Right ventricle myocardium superior (tissue), 1 donor: ENCODE measurements at places on chromosomes 12 and 14. TPM values are rescaled to one million over a fixed set of nuclear protein-coding genes. Genes with fewer than 3 reads are reported as not detected.

The SYT1 gene
- total RNA-seq = 0.38 TPM

DNA sequence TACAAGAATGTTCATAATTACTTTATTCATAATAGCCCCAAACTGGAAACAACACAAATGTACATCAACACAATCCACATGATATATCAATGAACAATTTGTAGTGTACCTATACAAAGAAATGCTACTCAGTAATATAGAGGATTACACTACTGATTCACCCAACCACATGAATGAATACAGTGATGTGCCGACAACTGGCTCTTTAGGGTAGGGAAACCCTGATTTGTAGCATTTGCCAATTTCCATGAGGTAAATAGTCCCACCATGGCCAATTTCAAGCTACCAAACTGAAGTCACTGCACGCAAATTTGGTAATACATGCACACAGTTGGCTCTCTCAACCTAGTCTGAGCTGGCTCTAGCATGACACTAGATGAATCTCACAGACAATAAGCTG is 190.4 kb upstream of the KRR1 start:
- no peak for DNase-seq

- no peak for DNase-seq
Measured at GRCh38 chr12:95358111-95359083, 115.6 kb upstream of the METAP2 start.

The CIROP gene
- total RNA-seq = not detected

DNA sequence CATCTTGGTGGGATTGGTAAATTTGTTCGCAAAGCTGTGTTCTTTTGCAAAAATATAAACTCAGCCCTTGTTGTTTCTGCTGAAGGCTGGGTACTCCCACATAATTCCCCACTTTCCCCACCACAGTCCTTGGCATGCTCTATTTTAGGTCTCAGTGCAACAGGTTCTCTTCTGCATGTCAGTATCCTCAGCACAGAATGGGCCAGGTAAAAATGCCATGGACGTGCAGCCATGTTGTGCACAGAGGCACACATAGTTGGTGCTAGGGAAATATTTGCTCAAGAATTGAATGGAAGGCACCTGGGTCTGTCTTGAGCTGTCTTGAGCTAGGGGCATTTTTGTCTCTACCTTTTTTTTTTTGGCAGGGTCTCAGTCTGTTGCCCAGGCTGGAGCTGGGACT is 87.8 kb upstream of the LHX5 start:
- DNase-seq = no peak

DNA sequence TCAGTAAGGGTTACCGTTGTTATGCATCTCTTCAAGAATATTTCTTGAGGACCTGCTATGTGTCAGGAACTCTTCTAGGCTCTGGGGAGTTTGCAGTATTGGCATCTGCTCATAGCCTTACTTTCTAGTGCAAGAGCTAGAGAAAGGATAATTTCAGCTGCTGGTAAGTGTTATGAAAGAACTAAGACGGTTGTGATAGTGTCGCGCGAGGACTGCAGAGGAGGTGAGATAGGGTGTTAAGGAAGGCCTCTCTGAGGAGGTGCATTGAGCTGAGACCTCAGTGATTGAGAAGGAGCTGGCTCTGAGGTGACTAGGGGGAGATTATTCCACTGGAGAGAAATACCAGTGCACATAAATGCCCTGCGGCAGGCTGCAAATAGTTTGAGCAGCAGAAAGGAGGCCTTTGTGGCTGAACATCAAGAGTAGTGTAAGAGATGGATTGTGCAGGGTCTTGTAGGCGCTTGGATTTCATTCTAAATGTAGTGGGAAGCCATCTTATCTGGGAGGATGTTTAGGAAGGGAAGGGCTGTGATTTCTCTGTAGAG is 824 bp downstream of the DDX55 start:
- DNase-seq = no peak

DNA sequence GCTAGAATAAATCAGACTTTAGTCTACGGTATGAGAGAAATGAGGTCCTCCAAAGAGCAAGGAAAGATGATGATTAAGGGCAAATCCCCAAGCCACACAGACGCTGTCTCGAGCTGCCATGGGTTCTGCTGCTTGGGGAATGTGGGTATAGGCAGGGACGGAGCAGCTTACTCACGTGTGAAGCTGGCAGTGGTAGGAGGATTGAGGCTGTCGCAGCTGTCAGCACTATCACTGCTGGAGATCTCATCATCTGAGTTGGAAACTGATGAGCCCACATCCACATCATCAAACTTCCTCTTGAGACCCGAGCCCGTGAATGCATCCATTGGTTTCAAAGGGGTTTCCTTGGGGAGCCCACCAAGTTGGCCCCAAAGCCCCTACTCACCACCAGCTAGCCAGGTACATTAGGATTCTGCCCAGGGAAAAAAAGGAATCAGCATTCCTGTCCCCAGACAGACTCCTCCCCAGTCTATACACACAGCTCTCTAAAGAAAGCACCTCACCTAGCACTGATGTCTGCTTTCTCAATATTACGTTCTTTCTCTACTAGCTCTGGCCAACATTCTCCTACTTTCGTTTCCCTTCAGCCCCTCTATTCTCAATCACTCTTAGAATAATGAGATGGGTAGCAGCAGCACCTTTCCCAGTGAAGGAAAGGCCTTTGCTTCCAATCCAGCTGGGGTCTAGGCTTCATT is 7.0 kb downstream of the CSRNP2 start:
- no peak for DNase-seq

DNA sequence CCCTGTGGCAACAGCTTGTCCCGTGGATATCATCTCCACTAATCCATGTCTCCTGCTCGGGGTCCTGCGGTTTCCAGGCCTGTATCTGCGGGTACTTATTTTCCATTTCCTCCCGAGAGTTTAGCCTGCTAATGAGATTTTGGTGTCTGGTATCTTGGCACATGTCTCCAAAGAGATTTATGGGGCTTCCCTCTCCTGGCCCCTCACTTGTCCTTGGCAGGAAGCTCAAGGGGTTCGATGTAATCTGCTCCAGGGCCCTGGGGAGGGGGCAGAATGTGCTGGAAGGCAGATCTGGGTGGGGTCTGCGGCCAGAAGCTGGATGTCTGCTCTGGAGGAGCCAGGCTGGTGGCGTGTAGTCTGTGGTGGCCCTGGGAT is 85.7 kb downstream of the KIF26A start:
- DNase-seq = no peak
